ENCODE measurements at places on chromosomes 5 and 9. TPM values are rescaled to one million over a fixed set of nuclear protein-coding genes. Genes with fewer than 3 reads are reported as not detected.

Gene FAM151B
- 2.5 TPM for total RNA-seq

Gene ECSCR
- 46.7 TPM for total RNA-seq

Gene TAF11L5
- not detected for total RNA-seq

Gene ZDHHC21
- total RNA-seq = 54.7 TPM

DNA sequence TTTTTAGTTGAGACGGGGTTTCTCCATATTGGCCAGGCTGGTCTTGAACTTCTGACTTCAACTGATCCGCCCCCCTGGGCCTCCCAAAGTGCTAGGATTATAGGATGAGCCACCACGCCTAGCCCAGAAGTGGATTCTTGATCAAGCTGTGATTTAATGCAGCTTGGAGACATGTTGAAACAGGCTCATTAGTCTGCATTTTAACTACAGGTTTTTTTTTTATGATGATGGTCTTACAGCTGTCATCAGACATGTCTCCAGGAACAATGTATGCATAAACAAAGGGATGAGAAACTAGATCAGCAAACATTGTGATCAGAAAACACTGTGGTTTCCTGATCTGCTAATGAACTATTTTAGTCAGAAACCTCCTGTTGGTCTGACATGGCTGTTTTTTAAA is 30.0 kb upstream of the PLPP1 start:
- no peaks in the 10 kb centered on the region for H3K36me3 ChIP-seq
- peaks cover 4% of the 10 kb centered on the region for H3K4me1 ChIP-seq
- H3K27me3 ChIP-seq = no peaks in the 10 kb centered on the region
- no peak overlapping the region for H3K27ac ChIP-seq
- no peak overlapping the region for H3K4me3 ChIP-seq

DNA sequence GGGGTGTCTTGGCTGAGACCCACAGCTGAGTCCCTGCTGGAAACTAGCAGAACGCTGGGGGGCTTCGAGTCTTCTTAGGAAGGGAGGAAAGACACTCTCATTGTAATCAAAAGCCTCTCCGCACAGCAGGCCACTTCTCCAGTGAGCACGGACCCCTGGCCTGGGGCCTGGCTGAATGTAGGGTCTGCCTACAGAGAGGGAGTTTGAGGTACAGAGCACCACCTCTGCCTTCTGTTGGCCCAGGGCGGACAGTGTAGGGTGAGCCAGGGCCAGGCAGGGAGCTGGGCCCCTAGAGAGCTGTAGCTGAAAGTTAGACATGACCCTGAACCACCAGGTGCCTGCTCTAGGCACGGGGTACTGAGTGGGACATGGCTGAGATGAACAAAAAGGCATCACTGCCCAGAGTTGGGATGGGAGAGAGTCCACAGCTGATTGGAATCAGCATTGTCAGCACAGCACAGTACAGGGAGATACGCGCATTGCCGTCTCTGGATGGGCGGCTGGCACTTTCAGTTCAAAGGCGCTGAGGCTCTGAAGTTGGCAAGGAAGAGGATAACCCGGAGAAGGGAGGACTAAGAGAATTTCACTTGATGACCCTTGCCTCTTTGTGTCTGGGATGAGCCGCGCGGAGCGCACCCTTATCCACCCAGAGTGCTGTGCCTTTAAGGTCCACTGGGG is 363 bp upstream of the SLC25A48 start:
- peaks cover 28% of the 10 kb centered on the region for H3K27me3 ChIP-seq
- no peaks in the 10 kb centered on the region for H3K36me3 ChIP-seq
- DNase-seq = no peak
- H3K4me1 ChIP-seq = peaks cover 4% of the 10 kb centered on the region
- H3K4me3 ChIP-seq = no peak overlapping the region
- no peak overlapping the region for H3K27ac ChIP-seq

GRCh38 chr9:87390361-87390760 is 107.3 kb upstream of the DAPK1 start:
- H3K4me1 ChIP-seq = no peaks in the 10 kb centered on the region
- no peaks in the 10 kb centered on the region for H3K27me3 ChIP-seq
- no peak overlapping the region for H3K27ac ChIP-seq
- no peak overlapping the region for H3K4me3 ChIP-seq
- no peaks in the 10 kb centered on the region for H3K36me3 ChIP-seq

- H3K36me3 ChIP-seq = no peaks in the 10 kb centered on the region
- no peaks in the 10 kb centered on the region for H3K27me3 ChIP-seq
- no peak overlapping the region for H3K4me3 ChIP-seq
- peaks cover 31% of the 10 kb centered on the region for H3K4me1 ChIP-seq
- no peak for DNase-seq
- no peak overlapping the region for H3K27ac ChIP-seq
Observed at GRCh38 chr5:66639037-66639436, 42.8 kb downstream of the MAST4 start.

DNA sequence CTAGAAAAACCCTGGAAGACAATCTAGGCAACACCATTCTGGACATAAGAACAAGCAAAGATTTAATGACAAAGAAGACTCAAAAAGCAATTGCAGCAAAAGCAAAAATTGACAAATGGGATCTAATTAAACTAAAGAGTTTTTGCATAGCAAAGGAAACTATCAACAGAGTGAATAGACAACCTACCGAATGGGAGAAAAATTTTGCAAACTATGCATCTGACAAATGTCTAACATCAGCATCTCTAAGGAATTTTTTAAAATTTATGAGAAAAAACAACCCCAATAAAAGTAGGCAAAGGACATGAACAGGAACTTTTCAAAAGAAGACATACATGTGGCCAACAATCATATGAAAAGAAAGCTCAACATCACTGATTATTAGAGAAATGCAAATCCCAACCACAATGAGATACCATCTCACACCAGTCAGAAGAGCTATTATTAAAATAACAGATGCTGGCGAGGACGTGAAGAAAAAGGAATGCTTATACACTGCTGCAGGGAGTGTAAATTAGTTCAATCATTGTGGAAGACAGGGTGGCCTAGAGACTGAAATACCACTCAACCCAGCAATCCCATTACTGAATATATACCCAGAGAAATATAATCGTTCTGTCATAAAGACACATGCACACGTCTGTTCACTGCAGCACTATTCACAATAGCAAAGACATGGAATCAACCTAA is 3.8 kb downstream of the MOCS2 start:
- no peaks in the 10 kb centered on the region for H3K27me3 ChIP-seq
- DNase-seq = no peak
- no peak overlapping the region for H3K4me3 ChIP-seq
- no peak overlapping the region for H3K27ac ChIP-seq

DNA sequence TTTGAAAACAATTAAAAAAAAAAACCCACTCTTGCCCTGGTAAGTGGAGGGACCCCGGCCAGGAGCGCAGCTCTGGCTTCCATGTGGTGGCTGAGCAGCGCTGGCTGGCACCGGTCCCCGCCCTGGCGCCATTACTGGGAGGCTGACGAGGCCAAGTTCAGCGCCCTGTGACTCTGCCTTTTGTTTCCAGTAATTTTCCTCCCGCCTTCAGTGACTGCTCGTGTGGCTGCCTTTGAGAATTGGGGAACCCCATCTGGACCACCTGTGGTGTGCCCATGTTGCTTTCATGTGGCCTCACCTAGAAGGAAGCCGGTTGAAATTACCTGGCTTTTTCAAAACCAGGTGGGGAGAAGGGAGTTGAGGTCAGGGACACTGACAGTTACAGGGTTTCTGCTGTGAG is 136.1 kb downstream of the GAPVD1 start:
- no peaks in the 10 kb centered on the region for H3K27me3 ChIP-seq
- H3K4me3 ChIP-seq = no peak overlapping the region
- H3K27ac ChIP-seq = no peak overlapping the region

DNA sequence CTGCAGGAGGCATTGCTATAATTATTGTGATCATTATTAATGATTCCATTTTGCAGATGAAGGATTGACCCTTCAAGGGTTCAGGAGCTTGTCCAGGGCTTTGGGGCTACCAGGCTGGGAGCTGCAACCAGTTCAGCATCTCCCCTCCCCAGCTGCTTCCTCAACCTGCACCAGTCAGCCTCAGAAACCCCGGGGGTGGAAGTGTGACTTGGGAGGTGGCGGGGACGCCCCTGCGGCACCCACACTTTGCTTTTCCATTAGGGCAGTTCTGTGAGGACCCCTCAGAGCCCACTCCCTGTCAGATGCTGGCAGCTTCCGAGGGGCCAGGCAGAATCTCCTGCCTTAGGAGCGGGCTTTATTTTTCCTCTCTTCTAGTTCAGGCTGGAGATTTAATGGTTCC is 85.6 kb downstream of the OLFM1 start:
- no peaks in the 10 kb centered on the region for H3K36me3 ChIP-seq
- no peaks in the 10 kb centered on the region for H3K4me1 ChIP-seq
- H3K4me3 ChIP-seq = no peak overlapping the region

DNA sequence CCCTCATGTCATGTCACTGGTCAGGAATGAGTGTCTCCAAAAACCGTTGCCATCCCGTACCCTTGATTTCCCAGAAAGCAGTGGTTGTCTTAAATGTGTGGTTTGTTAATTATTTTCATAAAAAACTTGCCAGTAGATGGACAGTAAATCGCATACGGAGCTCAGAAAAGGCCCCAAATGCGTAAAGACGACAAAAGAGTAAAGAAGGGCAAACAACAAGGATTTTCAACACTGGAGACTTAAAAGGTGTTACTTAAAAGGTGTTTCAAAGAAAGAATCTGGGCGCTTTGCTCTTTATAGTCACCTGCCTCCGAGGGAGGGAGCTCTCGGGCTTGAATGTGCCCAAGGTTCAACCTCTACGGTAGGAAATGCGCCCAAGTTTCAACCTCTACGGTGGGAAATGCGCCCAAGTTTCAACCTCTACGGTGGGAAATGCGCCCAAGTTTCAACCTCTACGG is 734 bp downstream of the KIF27 start:
- peak overlapping the region; percentile 59 for H3K4me3 ChIP-seq
- no peaks in the 10 kb centered on the region for H3K27me3 ChIP-seq
- H3K36me3 ChIP-seq = no peaks in the 10 kb centered on the region
- DNase-seq = no peak
- H3K4me1 ChIP-seq = peaks cover 7% of the 10 kb centered on the region

GRCh38 chr5:150286820-150287219 is 2.8 kb downstream of the CAMK2A start:
- H3K36me3 ChIP-seq = no peaks in the 10 kb centered on the region
- DNase-seq = no peak
- no peaks in the 10 kb centered on the region for H3K4me1 ChIP-seq
- H3K4me3 ChIP-seq = no peak overlapping the region
